ENCODE measurements at places on chromosomes 6 and 20.

DNA sequence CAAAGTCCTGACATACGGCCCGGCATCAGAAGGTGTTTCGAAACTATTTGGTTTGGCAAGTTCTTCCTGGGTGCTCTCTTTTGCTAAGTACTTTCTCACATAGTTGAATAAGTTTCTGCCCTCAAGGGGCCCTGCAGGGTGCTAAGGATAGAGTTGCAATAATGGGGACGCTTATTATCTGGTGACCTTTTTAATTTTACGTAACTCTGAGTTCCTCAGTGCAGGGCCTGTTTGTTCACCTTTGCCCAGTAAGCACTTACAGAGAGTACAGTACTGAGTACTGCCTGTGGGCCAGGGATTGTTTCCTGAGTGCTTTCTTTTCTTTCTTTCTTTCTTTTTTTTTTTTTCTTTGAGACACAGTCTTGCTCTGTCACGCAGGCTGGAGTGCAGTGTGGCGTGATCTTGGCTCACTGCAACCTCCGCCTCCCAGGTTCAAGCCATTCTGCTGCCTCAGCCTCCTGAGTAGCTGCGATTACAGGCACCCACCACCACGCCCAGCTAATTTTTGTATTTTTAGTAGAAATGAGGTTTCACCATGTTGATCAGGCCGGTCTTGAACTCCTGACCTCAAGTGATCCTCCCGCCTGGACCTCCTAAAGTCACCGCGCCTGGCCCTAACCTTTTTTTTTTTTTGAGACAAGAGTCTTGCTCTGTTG is 4.5 kb upstream of the PXMP4 start:
- no peak for DNase-seq

DNA sequence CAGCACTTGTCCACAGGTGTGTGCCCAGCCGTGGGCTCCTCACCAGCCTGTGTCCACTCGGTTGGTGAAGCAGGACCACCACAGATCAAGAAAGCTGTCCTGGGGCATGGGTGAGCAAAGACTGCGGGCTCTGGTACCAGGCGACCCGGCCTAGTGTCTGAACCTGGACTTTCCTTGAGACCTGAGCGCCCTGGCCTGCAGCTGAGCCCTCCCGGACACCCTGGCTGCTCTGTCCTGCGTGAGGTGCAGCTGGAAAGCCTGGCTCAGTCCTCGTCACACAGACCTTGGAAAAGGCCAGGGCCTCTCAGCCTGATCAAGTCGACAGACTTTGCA is 201.2 kb upstream of the THBS2 start:
- DNase-seq, result no peak

GRCh38 chr6:155378276-155378675 is 64.0 kb upstream of the TFB1M start:
- no peak for DNase-seq

DNA sequence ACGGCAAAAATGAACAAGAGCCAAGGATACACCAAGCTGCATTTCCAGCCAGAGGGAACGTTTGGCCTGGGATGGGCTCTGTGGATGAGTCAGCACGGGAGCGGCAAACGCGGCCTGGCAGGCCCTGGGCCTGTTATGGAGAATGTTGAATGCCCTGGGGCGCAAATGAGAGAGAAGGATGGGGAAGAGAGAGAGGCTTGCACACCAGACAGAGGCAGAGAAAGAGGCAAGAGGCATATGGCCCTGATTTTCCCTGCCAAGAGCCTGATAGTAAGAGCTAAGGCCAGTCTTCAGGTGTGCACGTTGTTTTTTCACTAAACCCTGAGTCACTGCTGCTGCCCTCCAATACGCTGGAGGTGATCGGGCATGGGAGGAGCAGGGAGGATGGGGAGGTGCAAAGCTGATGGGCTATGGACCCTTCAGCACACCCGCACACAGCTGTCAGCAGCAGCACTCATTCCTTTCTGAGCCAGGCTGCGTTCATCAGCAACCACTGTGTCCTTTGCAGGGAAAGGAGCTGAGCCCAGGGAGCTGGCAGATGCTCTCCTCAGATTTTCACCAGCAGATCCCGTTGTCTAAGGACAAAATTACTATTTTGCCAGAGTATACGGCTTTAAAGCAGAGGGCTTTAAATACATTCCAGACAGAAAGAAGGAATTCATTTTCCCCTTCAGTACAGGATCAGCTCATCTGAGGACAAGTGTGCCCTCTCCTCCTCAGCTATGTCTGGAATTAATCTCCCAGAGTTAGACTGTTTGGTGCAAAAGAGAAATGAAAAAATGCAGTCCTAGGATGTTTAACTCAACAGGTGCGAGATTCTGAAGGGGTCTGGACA is 61.7 kb upstream of the SLC22A23 start:
- DNase-seq, result no peak

DNA sequence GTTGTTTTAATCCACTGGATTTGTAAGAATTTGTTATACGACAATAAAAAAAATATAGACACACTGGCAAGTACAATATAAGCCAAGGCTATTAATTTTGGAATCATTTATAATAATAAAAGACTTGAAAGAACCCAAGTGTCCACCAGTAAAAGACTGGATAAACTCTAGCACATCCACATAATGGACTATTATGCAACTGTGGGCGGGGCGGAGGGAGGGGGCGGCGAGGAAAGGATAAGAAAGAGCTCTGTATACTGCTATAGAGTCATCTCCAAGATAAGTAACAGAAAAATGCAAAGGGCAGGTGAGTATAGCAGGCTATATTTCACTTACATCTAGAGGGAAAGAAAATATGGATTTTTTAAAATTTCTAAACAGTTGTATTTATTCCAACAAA is 123.3 kb downstream of the TBC1D32 start:
- DNase-seq, result no peak

- no peak for DNase-seq
Observed at GRCh38 chr20:23363257-23363649, 1.3 kb downstream of the GZF1 start.

- DNase-seq, result no peak
Observed at GRCh38 chr20:5279661-5280060, 37.1 kb downstream of the PROKR2 start.

DNA sequence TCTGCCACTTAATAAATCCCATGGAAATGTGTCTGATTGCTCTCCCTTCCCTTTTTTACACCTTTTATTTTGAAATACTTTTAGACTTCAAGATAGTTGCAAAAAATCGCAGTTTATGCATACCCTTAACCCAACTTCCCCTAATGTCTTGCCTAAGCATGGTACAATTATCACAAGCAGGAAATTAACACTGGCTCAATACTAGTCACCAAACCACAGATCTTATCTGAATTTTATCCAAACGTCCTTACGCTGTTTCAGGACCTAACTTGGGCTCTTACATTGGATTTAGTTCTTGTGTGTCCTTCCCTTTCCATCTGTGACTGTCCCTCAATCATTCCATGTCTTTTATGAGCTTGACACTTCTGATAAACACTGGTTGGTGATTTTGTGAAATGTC is 146.3 kb downstream of the ZNF217 start:
- DNase-seq, result no peak

DNA sequence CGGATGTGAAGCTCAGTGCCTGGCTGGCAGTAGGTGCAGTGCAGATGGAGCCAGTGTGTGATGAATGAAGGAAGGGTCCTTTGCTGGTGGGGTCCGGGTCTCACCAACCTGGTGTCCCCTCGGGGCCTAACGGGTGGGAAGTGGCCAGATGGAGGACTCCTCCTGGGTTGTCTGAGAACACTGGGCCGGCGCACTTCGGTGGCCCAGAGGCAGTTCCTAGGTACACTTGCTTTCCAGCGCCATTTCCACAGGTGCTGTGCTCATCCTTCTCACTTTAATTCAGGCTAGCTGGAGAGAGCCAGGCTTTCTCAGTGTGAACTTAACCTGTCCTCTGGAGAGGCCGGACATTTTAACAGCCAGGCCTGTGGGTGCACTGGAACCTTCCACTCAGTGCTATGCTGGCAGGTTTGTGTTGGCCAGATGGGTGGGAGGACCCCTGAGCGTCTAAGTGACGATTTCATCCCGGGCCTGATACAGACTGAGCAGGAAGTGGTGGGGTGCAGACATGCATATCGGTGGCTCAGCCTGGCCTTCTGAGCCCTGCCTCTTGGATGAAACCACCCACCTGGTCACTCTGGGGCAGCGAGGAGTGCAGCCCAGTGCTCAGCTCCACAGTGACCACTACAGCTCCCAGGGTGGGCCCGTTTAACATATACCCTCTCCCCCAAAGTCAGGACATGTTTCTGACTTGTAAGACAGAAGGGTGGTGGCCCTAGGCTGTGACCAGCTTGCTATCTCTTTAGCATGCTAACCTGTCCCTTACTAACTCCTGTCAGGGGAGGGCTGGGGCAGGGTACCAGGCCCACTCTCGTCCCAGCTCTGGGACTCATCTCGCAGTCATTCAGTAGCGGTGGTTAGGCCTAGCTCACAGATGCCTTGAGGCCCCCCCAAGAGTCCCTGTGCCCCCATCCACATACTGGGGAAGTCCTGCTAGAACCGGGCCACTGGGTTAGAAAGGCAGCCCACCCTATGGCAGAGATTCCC is 8.2 kb upstream of the PYGB start:
- no peak for DNase-seq

DNA sequence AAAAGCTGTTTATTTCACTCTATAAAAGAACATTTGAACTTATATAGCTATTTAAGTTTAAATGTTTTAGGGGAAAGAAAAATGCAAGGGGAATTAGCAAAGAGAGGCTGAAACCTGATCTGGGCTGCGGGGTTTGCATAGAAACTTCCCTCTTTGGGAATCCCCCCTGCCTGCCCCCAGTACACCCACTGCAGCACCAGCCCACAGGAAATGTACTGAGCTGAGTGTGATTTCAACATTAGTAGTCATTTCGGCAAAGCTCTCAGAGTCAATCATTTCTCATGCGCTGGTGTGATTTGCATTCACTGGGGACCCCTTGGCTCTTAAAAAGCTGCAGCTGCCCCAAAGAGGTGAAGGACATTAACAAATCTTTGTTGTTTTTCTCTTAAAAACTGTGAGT is 859.4 kb downstream of the MAFB start:
- DNase-seq, result no peak

- no peak for DNase-seq
Observed at GRCh38 chr6:166192557-166192956, 24.9 kb upstream of the TBXT start.

DNA sequence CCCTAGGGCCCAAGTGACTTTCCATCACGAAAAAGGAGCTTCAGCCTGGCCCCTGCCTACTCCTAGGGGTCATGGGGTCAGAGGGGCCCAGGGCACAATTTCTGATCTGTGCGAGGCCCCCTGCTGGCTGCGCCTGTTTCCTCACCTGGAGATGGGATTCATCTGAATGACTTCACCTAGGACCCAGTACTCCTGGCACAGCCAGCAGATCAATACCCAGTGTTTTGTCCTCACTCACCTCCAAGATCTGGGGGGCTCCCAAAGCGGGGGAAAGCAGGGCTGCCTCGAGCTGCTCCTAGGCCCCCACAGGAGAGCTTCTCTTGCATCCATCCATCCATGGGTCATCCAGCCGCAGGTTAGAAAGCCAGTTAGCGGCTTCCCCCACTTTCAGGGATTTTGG is 33.8 kb downstream of the CD40 start:
- no peak for DNase-seq

DNA sequence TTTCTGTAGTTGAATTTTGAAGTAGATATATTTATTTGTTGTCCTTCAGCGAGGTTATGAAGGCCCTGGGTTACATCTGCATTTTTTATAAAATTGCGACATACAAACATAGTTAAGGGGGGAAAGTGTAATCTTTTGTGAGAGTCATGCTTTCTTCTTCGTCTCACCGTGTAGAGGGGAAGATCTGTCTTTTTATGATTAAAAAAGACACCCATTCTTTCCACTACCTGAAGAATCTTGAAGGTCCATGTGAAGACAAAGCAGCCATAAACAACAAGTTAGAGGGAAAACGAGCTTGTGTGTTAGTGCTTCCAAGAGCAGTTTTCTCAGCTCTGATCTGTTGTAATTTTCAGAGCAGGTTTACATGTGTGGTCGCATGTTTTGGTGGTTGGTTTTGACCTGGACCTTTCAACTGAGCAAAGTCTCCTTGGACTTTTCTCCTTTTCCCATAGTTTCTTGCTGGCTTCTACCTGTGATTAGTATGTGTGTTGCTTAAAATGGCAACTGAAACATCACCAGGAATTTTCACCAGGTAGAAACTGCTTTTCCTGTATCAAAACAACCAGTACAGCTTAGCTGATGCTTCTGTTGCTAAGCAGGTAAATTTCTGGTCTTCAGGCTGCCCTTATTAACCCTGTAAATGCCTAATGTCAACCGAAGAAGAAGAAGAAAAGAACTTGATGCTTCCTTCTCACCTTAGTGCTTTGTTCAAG is 37.3 kb downstream of the RREB1 start:
- DNase-seq, result no peak

- DNase-seq, result no peak
Observed at GRCh38 chr20:50604451-50604850, 86.9 kb downstream of the RIPOR3 start.

GRCh38 chr6:107237992-107238660 is 122.8 kb upstream of the BEND3 start:
- no peak for DNase-seq

DNA sequence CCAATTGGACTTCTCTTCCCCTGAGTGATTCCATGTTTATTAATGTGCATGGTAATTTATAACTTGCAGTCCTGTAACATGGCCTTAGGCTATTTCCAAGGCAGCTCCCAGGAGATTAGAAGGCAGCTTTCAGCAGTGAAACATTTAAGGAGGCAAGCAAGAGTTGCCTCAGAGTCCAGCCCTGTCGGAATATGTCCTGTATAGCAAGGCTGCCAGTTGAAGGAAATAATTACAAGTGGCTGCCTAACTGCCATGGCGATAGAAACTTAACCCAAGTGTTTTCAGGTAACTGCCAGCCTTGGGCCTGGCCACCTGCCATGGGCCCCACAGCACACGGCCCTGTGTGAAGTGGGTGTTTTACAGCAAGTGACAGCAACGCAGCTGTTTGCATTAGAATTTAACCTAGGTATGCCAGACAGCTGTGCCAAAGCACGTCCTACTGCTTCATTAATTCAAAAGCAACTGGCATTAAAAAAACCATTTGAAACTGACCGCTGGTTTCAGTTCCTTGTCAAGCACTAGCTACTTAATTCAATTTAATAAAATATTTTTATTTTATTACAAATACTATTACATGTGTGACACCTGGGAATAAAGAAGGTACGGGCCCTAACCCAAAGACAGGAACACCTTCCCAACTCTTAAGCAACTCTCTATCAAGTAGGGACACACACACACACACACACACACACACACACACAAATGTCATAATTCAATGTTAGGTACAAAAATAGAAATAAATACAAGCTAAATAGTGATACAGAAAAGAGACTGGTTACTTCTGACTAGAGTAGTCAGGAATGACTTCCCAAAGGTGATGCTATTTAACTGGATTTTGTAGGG is 151.8 kb upstream of the HEY2 start:
- no peak for DNase-seq

DNA sequence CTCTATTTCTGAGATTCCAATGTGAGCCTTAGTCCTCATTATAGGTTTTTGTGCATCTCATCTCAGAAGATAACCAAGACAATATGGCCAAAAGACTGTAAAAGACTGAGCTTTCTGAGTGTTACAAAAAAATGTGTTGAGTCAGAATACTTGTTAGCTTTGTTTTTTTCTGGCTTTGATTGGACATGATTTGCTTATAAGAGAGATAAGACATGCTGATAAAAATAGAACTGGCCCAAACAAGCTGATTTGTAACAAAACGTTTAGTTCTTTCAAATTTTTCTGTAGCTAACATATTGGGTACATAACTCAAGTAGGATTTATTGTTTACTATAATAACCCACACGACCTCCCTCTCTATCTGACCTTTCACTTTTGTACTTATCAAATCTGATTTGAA is 32.9 kb downstream of the FILIP1 start:
- DNase-seq, result no peak

Data from activated CD4-positive, CD25-positive, alpha-beta regulatory T cell (primary cell).